ENCODE measurements at places on chromosomes 5 and 9. TPM values are rescaled to one million over a fixed set of nuclear protein-coding genes. Genes with fewer than 3 reads are reported as not detected.

- DNase-seq: no peak
Observed at GRCh38 chr5:50740832-50741231, 74.4 kb downstream of the PARP8 start.

DNA sequence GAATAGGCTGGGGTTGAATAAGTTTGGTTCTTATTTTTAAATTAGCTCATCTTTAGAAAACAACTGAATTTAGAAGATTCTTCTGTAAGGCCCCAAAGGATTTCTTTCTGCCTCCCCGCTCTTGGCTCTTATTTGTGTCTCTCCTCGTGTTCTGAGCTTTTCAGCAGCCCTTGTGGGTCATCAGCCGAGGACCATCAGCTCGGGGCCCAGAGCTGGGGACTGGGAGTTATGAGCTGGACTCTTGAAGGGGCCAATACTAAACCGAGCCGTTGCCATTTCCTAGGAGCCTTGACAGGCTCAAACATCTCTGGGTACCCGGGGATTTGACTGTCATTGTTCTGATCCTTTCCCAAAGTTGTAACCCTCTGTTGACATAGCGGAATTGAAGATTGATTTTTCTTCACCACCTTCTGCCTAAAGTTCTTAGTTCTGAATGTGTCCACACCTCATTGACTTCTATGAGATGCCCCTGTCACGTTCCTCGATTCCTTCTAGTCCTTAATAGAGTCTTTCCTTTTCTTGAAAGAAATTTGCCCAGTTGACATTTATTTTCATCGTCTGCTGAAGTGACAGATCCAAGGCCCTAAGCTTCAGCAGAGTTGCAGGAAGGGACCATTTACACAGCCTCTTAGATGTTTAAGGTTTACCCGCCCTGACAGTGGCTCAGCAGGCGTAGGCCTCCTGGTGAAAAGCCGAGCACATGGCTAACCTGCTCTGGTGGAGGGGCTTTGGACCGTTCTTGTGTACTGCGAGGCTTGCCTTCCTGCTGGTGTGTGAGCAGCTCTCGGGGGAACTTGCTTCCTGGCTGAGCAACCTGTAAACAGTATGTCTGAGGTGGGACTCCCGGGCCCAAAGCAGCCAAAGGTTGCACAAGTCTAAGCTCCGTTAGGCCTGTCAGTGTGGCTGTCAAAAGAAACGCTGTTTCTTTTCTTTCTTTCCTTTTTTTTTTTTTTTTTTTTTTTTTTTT is 24.0 kb downstream of the ABL1 start:
- DNase-seq: no peak

DNA sequence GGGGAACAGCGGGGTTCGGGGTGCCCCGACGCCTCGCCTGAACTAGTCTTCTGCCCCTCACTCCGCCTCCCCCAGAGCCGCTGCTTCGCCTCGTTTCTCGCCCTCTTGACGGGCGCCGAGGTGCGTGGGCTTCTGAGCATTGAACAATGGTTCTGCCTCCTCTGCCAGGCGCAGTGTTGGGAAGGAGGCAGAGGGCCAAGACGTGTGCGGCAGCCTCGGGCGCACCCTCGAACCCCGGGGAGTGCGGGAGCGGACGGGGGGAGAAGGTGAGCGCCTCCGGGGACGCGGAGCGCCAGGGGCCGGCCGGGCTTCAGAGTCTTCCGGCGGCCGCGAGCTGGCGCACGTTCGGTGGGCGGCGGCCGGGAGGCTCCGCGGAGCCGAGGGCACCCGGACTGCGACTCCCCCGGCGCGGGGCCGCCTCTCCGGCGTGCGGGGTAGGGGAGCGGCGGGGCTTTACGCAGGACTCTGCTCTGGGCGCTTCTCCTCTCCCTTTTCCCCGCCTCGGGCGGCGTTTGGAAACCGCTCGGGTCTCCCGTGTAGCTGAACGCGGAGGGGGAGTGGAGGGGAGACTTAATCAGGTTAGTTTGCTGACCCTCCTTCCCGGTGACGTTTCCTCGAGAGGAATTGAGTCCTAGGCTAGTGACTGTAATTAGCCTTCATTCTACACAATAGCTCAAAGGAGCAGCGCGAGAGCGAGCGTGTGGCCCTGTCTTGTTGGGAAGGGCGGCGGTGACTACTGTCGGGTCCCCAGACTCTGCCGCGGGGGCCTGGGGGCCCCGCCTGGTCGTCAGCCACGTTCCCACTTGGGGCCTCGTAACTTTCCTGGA is 1.1 kb downstream of the VLDLR start:
- peak; percentile 36 for DNase-seq

DNA sequence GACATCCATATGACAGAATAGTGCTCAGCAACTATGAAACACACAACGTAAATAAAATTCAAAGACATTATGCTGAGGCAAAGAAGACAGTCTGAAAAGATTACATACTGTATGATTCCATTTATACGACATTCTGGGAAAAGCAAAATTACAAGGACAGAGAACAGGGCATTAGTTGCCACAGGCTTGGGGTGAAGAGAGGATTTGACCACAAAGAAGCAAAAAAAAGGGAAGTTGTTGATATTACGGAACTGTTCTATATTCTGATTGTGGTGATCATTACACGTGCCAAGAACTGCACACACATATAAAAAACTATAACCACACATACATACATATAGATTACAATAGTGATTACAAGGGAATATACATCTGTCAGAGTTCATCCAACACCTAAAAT is 24.1 kb downstream of the CDK5RAP2 start:
- DNase-seq: no peak

GRCh38 chr5:175436359-175436758 is 7.6 kb downstream of the DRD1 start:
- DNase-seq: no peak

DNA sequence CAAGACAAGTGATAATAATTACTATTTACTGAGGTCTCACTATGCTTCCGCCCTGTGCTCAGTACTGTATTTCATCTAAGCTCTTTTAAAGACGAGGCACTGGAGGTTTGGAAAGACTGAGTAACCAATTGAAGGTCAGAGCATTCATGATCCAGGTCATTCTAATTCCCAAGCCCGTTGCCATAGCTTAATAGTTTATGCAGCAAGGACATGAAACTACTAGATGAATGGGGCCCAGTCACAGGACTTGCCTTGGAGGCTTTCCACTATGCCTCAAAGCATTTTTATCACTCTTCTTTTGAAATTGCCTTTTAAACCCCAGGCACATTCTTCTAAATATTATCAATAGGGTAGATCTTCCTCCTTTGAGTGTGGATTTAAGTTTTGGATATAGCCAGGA is 17.2 kb upstream of the NFIB start:
- no peak for DNase-seq

DNA sequence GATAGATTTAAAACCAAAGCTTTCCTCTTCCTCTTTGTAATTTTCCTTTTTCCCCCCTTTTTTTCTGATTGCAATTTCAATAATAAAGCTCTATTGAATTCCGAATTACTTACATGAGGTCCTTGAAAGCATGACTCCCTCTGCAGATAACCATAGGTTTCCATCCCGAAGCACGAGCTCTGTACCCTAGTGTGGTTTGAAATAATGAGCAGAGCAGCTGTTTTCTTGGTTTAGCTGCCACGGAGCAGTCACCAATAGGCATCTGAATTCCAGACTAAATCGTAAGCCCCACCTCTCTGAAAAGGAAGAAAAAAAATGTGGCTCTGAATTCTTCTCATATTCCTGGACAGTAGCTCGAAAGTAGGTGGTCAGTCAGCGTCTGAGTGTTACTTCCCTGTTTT is 18.5 kb upstream of the GNE start:
- no peak for DNase-seq

Gene IPPK
- 16.1 TPM for total RNA-seq

Gene C5orf58
- not detected for total RNA-seq

Gene PCDHGB3
- total RNA-seq: 12.3 TPM

Gene ACTBL2
- not detected for total RNA-seq

Gene C9
- total RNA-seq: not detected

Gene OLFML2A
- total RNA-seq: 2.5 TPM
